ENCODE measurements at places on chromosomes 13 and 19.

- DNase-seq, result no peak
Measured at GRCh38 chr13:31276421-31276820, 76.6 kb downstream of the B3GLCT start.

DNA sequence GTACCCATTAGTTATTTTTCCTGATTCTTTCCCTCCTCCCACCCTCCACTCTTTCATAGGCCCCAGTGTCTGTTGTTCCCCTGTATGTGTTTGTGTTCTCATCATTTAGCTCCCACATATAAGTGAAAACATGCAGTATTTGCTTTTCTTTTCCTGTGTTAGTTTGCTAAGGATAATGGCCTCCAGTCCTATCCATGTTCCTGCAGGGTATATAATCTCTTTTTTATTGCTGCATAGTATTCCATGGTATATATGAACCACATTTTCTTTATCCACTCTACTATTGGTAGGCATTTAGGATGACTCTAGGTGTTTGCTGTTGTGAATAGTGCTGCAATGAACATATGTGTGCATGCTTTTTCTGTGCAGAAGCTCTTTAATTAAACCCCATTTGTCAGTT lies 79.4 kb downstream of the ZMYM2 start:
- no peak for DNase-seq

GRCh38 chr19:12786141-12786870 lies 5.0 kb upstream of the JUNB start:
- peak; percentile 84 for DNase-seq

GRCh38 chr19:2055931-2056836 lies 5.1 kb upstream of the MKNK2 start:
- peak; percentile 40 for DNase-seq

GRCh38 chr13:48383384-48383783 lies 29.5 kb downstream of the LPAR6 start:
- no peak for DNase-seq

DNA sequence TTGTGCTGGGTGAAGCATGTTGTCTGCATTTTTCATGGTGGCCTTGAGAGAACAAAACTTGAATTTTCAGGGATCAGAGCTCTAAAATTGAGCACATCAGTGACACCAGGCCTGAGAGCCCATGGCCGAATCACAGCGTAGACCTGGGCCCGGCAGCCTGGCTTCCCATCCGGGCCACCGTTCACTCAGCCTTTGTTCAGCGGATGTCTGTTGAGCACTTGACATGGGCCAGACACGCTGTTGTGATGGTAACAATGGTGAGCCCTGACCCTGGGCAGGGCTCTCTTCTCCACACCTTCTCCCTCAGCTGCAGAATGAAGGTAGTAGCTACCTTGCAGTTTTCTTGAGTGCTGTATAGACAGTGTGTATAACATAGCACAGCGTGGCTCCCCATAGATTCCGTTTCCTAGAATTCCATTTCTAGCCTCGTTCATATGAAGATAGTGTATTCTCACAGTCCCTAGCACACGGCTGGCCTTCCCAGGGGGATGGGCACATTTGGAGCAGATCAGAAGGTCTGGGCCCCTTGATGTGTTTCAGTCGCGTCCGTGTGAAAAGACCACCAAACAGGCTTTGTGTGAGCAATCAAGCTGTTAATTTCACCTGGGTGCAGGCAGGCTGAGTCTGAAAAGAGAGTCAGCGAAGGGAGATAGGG lies 75.3 kb downstream of the RAB20 start:
- no peak for DNase-seq

GRCh38 chr13:33286128-33286527 lies 573 bp upstream of the STARD13 start:
- DNase-seq, result no peak

DNA sequence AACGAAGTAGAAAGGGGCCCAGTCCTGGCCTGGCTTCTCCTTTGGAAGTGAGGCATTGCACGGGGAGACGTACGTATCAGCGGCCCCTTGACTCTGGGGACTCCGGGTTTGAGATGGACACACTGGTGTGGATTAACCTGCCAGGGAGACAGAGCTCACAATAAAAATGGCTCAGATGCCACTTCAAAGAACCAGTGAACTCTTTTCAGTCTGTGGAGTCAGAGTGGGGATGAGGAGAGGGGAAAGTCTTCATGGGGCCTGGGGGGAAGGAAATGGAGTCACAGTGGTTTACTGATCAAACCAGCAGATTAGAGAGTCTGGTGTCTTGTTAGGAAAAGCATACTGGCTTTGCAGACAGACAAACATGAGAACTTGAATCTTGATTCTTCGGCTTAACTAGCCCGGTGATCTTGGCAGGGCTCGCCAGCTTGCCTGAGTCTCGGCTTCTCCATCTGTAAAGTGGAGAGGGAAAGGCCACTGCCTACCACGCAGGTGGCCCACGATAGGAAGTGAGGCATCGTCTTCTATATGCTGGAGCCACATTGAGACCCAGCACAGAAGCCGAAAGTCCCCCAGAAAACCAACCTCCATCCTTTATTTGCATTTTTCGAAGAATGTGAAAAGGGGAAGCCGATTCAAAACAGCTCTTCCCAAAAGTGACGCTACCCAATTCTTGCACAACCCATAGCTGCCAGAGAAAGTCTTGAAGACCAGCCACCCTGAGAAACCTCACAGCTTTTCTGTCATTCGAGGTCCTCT lies at the start of gene FFAR1:
Gene FFAR1, plus strand, starts transcription at position 732 of the 759 bp plus-strand sequence. CDS start 3,650 bp downstream, outside the sequence.
- DNase-seq, result no peak

DNA sequence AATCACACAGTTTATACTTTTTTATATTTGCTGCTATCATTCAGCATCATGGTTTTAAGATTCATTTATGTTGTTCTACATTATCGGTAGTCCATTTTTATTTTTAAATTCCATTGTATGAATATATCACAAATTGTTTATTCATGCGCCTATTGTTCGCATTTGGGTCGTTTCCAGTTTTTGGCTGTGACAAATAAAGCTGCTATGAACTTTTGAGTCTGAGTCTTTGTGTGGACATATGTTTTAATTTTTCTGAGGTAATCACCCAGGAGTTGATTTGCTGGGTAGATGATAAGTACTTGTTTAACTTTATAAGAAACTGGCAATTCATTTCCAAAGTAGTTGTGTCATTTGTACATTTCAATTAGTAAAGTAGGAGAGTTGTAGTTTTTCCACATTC lies 74.2 kb upstream of the CSNK1A1L start:
- DNase-seq, result no peak

DNA sequence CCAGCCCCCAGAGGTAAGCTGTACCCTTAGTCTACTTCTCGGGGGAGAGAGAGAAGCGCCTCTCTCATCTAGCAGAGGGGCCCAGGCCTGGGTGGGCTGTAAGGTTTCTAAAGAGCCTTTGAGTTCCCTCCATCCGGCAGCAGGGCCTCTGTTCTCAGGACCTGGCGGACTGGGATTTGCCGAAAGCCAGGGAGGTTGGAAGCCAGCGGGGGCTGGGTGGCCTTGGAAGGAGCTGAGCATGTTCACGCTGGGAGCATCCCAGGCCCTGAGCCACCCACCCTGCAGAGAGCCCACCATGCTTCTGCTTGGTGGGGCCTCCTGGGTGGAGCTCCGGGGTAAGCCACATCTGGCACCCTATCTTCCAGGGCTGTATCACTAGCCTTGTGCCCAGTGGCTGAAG lies 7.8 kb downstream of the SLC7A10 start:
- no peak for DNase-seq

GRCh38 chr19:18571564-18572344 lies at the start of gene UBA52:
UBA52 (plus strand) TSS chr19:18571857; CDS start chr19:18573301, 1,444 bp downstream.
- peak; percentile 99 for DNase-seq

- no peak for DNase-seq
Measured at GRCh38 chr13:79502859-79503468, 22.0 kb downstream of the NDFIP2 start.

- no peak for DNase-seq
Measured at GRCh38 chr13:45132369-45133064, 12.2 kb downstream of the GTF2F2 start.

DNA sequence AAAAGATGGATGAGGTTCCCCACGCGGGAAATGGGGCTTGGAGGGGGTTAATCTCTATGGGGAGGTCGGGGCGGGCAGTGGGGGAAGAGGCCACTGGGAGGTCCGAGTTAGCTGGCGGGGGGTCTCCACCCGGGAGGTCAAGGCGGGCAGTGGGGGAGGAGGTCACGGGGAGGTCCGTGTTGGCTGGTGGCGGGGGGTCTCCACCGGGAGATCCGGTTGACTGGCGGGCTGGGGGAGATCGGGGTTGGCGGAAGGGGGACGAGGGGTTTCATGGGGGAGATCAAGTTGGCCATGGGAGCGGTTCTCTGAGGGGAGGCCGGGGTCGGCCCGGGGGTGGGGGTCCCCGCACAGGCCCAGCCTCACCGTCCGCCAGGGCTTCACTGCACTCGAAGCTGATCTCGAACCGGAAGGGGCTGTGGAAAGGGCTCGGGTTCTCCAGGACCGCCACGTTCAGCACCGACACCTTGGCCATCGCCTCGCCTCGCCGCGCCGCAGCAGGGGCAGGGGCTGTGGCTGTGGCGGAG lies 342 bp downstream of the ASF1B start:
- DNase-seq, result no peak

DNA sequence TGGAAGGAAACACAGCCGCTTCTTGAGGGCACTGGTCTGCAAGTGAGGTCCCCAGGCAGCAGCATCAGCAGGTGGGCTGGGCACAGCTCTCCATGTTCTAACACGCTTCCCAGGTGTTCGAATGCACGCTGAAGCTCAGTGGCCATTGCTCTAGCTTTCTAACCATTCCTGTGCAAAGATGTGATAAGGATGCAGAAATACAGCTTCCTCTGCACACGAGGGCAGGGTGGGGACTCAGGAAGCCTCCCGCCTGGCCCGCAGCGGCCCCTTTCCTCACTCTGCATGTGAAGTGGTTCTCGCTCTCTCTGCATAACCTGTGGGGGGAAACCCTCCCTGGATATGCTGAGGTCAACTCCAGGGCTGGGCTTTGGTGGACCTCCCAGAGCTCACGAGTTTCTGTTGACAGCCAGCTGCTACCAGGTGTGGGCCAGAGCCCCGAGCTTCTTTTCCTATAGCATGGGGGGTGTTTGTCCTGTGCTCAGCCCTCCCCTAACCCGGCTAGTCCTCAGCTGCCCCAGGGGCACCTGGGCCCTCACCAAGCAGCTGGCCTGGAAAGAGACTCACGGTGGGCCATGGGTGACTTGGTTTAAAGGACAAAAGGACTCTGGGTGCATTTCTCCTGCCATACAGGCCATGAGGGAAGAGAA lies 168.2 kb downstream of the TEX29 start:
- DNase-seq, result no peak

DNA sequence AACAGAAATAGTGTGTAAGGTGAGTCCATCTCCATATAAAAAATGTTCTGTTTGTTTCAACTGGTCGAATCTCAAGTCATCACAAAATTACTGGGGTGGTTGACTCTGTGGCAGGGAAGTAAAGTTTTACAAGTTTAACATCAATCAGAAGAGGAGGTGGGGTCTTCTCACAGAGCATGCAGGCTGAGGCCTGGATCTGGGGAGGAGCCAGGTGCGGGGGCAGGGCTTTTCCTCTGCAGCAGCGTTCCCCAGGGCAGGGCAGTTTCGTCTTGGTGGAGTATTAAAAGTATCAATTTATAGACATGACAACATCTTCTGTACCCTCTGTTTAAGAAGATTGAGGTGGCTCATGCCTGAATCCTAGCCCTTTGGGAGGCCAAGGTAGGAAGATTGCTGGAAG lies 68.8 kb downstream of the SLC7A9 start:
- no peak for DNase-seq

GRCh38 chr13:112833551-112834257 lies 135.3 kb upstream of the MCF2L start:
- DNase-seq, result no peak

GRCh38 chr13:90402613-90403012 lies 944.9 kb upstream of the MIR17HG start:
- DNase-seq, result no peak

GRCh38 chr13:43614063-43614462 lies 172.7 kb downstream of the ENOX1 start:
- no peak for DNase-seq

DNA sequence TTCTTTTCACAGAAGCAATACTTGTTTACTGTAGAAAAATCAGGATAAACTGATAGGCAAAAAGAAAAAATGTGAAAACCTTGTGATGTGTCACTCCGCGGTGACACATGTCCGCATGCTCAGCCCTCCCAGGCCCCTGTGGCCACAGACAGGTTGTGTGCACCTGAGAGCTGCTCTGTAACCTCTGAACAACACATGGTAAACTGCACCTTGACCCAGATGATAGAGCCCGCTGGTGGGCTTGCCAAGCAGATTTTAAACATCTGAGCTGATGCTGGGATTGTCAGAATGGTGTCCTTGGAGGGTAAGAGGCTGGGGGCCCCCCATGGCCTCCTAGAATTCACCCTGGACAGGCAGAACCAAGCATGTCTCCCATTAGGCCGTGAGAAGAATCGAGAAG lies 33.8 kb downstream of the DHRS12 start:
- DNase-seq, result no peak

- no peak for DNase-seq
Measured at GRCh38 chr13:96817336-96817941, 176.8 kb downstream of the OXGR1 start.

- DNase-seq, result peak; percentile 8
Measured at GRCh38 chr13:74114202-74114601, 20.0 kb downstream of the KLF12 start.

- DNase-seq, result no peak
Measured at GRCh38 chr13:49319951-49320350, 72.2 kb downstream of the CDADC1 start.

DNA sequence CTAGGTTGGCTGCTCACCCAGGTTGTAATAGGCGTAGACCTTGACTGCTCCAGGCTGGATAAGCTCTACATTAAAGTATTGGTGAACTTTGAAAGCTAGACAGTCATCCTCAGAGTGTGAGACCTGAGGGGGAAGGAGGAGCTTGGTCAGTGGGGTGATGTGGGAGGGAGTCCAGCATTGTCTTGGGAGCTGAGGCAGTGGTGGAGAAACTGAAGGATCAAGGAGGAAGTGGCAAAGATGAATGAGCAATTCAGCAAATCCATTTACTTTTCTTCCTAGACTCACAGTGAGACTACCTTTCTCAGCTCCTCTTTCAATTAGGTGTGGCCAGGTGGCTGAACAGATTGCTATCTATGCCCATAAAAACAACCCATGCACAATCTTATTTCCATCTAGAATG lies 10.2 kb upstream of the TNFSF14 start:
- DNase-seq, result no peak

- DNase-seq, result no peak
Measured at GRCh38 chr13:101053301-101054093, 362.8 kb downstream of the NALCN start.

DNA sequence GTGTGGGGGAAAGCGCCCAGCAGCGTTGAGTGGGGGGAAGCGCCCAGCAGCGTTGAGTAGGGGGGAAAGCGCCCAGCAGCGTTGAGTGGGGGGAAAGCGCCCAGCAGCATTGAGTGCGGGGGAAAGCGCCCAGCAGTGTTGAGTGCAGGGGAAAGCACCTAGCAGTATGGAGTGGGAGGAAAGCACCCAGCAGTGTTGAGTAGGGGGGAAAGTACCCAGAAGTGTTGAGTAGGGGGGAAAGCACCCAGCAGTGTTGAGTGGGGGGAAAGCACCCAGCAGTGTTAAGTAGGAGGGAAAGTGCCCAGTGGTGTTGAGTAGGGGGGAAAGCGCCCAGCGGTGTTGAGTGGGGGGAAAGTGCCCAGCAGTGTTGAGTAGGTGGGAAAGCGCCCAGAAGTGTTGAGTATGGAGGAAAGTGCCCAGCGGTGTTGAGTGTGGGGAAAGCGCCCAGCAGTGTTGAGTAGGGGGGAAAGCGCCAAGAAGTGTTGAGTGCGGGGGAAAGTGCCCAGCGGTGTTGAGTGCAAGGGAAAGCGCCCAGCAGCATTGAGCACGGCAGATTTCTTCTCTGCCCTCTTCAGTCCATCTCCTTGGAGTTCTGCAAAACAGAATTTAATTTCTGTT lies 138.4 kb downstream of the ATP11A start:
- no peak for DNase-seq

GRCh38 chr13:103067751-103068555 lies 1.7 kb upstream of the SLC10A2 start:
- no peak for DNase-seq
